ENCODE measurements at places on chromosomes 7 and 10.

GRCh38 chr10:131670341-131670740 lies 230.5 kb upstream of the PPP2R2D start:
- no peak for DNase-seq

DNA sequence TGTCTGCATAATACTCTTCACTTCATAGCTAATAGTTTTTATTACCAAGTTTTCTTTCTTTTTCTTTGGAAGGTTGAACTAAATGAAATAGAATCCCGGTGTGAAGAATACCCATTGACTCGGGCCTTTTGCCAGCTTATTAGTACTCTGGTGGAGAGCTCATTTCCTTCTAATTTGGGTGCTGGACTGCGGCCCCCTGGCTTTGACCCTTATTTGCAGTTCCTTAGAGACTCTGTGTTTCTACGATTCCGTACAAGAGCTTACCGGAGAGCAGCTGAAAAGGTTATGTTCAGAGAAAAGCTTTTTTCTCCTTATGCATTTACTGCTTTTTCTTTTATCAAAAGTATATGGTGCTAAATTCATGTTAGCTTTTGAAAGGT lies 40.2 kb downstream of the NUP205 start:
- DNase-seq: no peak

DNA sequence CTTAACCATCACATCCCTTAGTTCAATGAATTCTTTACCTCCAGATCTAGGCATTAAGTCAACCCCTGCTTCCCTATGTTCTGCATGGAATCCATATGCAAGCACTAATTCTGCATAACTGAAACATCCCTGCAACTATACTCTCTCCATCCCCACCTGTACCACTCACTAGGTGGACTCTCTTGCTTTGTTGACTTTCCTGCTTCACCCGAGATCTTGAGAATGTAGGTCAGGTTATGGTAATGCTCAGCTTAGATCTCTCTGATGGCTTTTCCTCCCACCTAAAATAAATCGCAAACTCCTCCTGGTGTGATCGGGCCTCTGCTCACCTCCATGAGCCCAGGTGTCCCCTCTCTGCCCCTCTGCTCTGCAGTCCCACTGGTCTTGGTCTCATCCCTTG lies 92.4 kb upstream of the ADAM12 start:
- DNase-seq: no peak

DNA sequence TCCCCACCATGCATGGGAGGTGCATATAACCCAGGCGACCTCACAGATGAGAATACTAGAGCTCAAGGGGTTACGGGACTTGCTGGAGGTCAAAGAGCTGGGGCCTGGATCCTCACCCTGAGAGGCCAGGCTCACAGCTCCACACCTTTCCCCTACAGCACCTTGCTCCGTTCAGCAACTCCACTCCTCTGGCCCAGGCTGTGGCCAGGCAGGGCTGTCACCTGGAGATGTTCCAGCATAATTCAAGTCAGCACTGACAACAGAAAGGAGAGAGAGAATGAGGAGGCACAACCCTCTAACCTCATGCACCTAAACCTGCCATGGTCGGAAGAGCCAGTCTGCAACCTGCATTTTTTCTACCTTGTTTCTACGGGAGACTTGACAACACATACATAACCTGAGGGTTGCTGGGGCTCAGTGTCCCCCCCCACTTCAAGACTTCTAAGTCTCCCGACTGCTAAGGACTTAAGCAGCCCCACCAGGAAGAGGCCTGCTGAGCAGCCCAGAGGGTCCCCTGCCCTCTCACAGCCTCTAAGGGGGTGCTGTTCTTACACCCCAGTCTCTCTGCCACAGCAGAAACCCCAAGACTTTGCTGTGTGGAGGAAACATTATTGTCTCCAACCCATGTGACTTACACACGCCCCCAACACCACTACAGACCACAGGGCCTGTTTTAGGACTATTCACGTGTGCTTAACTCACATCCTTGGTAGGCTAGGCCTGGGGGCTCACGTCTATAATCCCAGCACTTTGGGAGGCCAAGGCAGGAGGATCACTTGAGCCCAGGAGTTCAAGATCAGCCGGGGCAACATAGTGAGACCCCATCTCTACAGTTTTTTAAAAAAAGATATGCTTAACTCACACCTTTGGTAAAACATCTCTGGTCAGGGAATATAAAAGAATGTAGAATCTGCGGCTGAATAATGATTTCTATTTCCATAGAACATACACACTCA lies 175.6 kb downstream of the FAM107B start:
- DNase-seq: no peak

DNA sequence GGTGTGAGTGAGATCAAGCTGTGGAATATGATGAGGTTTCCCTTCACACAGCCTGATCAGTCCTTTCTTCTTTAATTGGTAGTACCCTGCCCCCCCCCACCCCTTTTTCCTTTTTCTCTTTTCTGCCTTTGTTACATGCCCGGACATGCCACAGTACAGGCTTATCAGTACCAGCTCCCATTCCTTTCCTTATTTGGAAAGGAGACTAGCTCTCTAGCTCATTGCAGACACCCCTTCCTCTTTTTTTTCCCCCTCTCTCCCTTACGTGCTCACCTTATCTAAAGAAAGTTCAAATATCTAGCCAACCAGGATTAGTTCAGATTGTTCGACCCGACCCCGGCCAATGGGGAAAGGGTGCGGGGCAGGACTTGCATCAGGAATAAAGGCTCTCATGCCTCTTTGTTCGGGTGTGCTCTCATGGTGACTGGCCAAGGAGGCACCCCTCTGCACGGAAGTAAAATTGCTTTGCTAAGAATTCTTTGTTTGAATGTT lies 230.4 kb downstream of the ACTR3B start:
- no peak for DNase-seq

Measured in NCI-H2107 (cell line).